Left colon (tissue), 2 donors: ENCODE measurements at places on chromosomes 4 and X.

DNA sequence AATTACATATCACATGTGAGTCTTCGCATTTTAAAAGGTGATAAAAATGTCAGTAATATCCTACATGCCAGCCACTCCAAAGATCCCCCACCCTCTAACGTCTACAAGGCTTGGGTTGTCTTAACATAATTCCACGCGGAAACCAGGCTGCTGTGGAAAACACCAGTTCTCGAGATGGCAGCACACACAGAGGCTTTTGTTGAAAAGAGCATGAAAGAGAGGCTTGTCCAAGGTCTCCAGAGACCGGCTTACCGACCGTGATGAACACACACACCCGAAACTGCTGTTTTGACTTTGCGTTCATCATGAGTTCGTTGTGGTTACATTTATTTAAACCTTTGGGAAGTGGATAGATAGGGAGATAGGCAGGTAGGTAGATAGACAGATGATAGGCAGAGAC, 87.9 kb downstream of the CRLF2 start:
- no peak for DNase-seq

- no peak for DNase-seq
Observed at GRCh38 chr4:174334628-174335027, 50.9 kb downstream of the CEP44 start.

GRCh38 chrX:44002567-44002966, 29.4 kb upstream of the NDP start:
- no peak for DNase-seq

GRCh38 chrX:357693-358471, 28.8 kb downstream of the PPP2R3B start:
- DNase-seq: no peak

DNA sequence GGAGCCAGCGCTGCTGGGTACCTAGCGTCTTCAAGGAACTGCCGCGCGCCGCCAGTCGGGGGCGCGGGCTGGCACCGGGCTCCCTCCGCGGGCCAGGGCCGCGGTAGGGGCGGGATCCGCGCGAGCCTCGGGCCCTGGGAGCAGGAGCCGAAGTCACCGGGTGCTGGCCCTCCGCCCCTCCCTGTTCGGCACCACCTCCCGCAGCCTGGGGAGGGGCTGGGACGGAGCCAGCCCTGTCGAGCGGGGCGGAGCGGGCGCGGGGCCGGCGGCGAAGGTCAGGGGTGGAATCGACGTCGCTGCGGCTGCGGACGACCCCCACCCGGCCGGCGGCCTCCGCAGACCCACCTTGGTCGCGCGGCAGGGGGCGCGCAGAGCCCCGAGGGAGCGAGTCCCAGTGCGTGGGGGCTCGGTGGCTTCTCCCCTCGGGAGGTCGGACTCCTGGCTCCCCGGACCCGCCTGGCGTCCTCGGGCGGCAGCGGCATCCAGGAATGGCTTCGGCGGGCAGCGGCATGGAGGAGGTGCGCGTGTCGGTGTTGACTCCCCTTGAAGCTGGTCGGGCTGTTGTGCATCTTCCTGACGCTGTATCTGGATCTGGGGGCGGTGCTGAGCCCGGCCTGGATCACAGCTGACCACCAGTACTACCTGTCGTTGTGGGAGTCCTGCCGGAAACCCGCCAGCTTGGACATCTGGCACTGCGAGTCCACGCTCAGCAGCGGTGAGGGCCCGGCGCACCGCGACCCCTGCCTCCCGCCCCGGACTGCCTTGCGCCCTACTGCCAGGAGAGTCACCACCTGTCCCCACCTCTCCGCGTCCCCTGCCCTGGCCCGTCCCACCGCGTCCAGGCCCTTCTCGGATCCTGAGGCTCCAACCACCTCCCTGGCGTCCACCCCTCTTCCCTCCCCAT, 50.5 kb upstream of the FAM47C start:
- no peak for DNase-seq

GRCh38 chr4:54100595-54101189, 729 bp downstream of the GSX2 start:
- DNase-seq: no peak

DNA sequence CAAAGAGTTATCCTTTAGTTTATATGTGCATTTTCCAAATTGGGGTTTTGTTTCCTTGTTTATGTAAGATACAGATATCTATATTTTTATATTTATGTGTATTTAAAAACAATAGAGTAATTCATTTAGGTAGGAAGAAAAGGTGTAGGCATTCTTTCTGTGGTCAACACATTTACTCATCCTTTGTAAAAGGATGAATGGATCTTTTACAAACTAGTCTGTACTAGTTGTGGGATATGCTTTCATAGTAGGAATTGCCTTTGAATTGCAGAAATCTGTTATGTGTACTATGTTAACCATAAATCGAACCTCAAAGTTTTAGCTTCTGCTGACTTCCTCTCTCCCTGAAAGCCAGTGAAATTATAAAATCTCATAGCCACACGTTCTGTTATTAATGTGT, 128.5 kb downstream of the REPS2 start:
- no peak for DNase-seq

GRCh38 chr4:122665161-122665929, 44.5 kb upstream of the IL21 start:
- no peak for DNase-seq

- DNase-seq: no peak
Observed at GRCh38 chr4:158285429-158286216, 75.3 kb downstream of the TMEM144 start.

GRCh38 chrX:74293343-74293946, 10.5 kb upstream of the ZCCHC13 start:
- DNase-seq: peak; percentile 77

- no peak for DNase-seq
Observed at GRCh38 chr4:5004496-5004895, 14.8 kb downstream of the CYTL1 start.

GRCh38 chrX:18677161-18677869, 5.4 kb upstream of the RS1 start:
- DNase-seq: no peak

GRCh38 chr4:128298146-128298758, 10.6 kb upstream of the PGRMC2 start:
- DNase-seq: no peak

DNA sequence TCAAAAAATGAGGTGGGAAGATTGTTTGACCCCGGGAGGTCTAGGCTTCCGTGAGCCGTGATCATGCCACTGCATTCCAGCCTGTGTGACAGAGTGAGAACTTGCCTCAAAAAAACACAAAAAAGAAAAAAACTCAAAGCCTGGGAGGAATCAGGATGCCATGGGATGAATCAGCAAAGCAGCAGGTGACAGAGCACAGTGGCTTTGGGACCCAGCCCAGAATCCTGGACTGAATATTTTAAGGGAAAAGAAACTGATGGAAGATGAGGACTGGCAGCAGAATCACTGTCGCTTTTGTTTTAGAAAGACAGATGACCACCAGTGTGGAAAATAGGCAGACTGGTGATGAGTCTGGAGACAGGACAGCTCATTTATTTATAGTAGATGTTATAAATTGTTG, 16.6 kb downstream of the S100G start:
- DNase-seq: no peak

DNA sequence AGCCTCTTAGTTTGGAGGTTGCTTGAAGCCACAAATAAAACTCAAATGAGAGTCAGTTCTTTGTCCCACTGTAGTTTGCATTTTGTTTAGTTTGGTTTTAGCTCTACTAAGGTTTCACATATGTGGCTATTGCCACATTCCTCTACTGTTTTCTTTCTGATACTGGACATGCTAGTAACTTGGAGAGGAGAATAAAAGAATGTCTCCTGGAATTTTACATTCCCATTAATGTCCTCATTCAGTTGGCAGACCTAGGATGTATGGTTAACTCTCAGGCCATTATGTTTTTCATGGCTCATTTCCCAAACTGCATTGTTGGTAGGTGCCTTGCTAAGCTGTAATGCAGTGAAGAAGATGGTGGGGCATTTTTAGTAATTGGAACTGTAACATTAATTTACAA, 29.9 kb downstream of the UPRT start:
- no peak for DNase-seq

DNA sequence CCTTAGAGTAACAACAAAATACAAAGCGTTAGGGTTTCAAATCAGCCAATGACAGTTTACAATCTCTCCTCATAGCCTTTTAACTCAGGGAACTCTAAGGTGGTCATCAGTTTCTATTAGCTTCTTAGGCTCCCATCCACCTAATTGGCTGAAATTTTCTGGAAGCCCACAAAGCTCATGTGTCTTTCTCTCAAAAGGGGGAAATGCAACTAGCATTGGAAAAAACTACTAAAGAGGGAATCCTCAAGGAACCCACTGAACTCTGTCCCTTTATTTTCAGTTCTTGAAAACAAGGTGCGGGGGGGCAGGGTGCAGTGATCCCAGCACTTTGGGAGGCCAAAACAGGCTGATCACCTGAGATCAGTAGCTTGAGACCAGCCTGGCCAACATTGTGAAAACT, 56.4 kb downstream of the PDGFC start:
- no peak for DNase-seq

DNA sequence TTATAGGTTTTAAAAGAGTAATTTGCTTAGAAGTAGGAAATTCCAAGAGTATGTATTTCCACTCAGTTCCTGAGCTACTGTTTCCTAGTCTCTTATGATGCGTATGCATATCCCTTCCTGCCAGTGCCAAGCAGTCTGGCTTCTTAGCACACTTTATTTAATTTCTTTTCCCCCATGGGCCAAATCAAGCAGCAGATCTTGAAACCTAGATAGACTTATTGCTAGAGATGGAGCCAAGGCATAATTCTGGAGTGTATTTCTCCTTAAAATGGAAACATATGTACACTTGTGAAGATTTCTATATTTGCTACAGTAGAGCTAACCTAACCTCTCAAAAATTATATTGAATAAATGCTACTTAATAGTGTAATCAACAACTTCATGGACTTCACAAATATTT, 2337.6 kb downstream of the PCDH7 start:
- DNase-seq: no peak

- no peak for DNase-seq
Observed at GRCh38 chr4:14267373-14268060, 640.0 kb upstream of the BOD1L1 start.

DNA sequence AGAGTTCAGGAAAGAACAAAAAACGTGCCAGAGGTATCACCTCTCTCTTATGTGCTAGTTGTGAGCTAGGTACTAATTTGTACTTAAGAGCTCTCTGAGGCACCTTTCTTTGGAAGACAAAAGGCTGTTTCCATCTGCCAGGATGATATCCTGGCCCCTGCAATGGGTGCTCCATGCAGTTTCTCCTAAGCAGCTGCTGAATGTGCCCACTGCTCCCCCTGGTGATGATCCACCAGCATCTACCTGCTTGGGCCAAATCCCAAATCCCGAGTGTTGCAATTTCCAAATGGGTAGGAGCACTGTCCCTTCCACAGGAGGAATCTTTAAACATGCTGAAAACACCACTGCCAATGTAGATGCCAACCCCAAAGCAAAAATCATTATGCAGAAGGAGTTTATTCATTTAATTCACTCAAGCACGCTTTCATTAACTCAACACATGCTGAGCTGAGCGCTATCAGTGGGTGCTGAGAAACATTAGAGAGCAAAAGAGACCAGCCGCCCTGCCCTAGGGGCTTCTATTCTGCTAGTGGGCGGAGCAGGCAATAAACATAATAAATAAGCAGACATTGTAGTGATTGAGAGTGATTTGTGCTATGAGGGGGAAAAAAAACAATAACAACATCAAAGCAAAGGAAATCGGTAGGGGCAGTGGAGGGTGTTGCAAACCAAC, 69.6 kb upstream of the C4orf50 start:
- no peak for DNase-seq

- no peak for DNase-seq
Observed at GRCh38 chr4:92307181-92307580, 3.4 kb downstream of the GRID2 start.

GRCh38 chrX:47578692-47579091, 3.5 kb upstream of the TIMP1 start:
- no peak for DNase-seq

- no peak for DNase-seq
Observed at GRCh38 chr4:3872834-3873313, 106.7 kb downstream of the ADRA2C start.

DNA sequence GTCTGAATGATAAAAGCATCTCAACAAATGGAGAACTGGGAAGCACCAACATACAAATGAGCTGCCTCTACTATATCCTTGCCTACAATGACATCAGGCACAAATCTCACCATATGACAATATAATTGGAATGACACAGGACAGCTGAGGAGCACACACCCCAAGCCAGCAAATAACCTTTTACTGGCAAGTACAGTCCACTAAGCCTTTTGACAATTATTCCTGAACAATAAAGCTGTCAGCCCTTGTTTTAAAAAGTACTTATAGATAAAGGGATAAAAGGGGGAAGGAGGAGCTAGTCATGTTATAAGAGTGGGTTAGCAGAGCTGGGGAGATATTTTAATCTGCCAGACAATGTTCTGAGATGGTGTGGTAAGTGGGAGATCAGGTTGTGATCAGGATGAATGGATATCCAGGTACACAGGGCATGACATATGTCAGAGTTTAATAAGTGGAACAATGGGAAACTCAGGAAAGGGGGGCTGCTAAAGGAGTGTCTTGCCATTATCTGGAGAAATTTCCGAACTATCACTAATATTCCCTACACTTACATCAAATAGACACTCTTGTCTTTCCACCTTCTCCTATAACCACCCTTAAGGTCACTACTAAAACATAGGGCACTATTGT, 127.6 kb downstream of the GPC3 start:
- no peak for DNase-seq

DNA sequence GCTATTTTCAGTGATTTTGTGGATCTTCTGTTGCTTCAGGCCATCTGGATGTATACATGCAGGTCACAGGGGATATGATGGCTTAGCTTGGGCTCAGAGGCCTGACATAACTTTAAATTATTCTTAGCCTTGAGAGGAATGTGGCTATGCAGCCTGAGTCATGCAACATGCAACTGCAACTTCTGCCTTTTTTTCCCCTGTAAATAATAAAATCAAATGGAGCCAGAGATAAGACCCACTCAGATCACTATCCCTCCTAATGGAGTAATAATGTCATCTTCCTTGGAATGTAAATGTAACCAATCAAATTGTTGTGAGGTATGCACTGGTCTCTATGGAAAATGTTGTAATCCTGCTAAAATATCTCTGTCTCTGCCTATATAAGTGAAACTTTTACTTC, 54.9 kb downstream of the MAGEB17 start:
- no peak for DNase-seq

DNA sequence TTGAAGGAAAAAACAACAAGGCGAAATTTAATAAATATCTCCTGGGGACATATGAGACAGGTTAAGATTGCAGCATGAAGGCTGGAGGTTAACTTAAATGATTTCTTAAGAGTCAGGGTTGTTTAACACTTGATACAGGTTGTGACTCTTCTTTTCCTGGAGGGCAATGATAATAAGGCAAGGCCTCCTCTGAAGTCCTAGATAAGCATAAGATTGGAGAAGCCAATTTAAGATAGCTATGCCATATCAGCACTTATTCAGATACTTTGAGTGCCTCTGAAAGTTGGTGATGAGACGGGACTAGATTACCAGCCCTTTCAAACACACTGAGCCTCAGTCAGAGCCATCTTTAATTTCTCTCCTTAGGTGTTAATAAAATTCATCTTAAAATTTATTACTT, 350.8 kb downstream of the FBXO8 start:
- no peak for DNase-seq

GRCh38 chr4:163748449-163748848, 254.0 kb downstream of the TMA16 start:
- no peak for DNase-seq

- no peak for DNase-seq
Observed at GRCh38 chrX:124401696-124402095, 55.3 kb downstream of the SH2D1A start.
